Fibroblast of villous mesenchyme (primary cell): ENCODE measurements at places on chromosomes 2 and 18. TPM values are rescaled to one million over a fixed set of nuclear protein-coding genes. Genes with fewer than 3 reads are reported as not detected.

DNA sequence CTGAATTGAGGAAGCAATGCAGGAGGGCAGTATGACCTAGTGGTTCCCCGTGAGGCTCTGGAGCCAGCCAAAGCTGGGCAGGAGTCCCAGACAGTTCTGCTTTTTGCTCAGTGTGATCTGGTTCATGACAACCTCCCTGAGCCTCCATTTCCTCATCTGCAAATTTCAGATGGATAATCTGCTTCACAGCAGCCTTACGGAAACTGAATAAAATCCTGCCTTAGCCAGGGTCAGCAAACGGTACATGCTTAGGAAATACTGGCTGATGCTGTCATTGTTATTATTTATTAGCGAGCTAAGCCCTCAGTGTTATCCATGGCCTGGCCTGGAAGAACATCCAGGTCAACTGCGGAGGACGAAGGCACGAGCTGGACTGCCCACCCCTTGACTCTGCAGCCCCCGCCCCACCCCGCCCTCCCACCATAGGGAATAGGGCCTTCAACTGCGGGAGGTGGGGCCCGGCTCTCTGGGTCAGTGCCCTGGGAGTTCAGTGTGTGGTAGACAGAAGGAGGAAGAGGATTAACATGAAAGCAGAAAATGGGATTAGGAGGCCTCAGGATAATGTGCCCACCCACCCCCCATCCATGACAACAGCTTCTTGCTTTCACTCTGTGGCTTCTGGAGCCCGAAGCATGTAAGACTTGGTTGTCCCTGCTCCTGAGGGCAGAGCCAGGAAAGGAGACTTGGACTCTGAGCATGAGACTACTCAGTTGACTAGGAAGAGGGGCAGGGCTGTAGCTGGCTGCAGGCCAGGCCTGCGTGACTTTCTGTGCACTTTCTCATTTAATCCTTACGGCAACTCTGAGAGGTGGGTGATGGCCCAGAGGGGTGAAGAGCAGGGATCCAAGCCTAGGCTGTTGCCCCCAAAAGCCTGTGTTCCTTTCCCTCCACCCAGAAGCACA is 13.1 kb downstream of the PKDCC start:
- DNase-seq = peak; percentile 94

GRCh38 chr2:45130736-45131135 is 121.5 kb upstream of the SIX2 start:
- DNase-seq = no peak

GRCh38 chr2:56834686-56835085 is 650.9 kb downstream of the CCDC85A start:
- DNase-seq = no peak

GRCh38 chr2:217092710-217093379 is 233.0 kb upstream of the TNP1 start:
- DNase-seq = peak; percentile 40

- DNase-seq = peak; percentile 29
These were observed 82.3 kb downstream of the ARL4C start for GRCh38 chr2:234414596-234414995.

Gene PLA2R1
- total RNA-seq = 8.4 and 13.0 TPM in 2 replicates

Gene ANKAR
- 5.6 and 7.1 TPM in 2 replicates for total RNA-seq

DNA sequence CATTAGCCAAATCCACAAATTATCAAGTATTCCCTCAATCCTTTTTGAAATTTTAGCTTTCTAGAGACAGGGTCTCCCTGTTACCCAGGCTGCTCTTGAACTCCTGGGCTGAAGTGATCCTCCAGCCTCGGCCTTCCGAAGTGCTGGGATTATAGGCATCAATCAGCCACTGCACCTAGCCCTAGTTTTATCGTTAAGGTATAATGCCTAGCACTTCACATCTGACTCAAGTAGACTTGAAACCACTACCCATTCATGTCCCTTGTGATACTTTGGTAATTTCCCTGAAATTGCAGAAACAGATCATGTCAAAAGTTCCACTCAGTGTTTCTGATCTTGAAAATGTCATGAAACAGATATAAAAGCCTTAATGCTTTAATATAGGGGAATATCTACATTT is 26.3 kb downstream of the MEX3C start:
- no peak for DNase-seq

GRCh38 chr2:43067254-43068040 is 159.0 kb downstream of the ZFP36L2 start:
- no peak for DNase-seq
